ENCODE measurements at places on chromosomes 11 and 22. TPM values are rescaled to one million over a fixed set of nuclear protein-coding genes. Genes with fewer than 3 reads are reported as not detected.

The THAP7 gene
- total RNA-seq: 27.0 TPM

The APOA4 gene
- not detected for total RNA-seq

The CASP12 gene
- total RNA-seq: 0.78 TPM

- H3K36me3 ChIP-seq: no peaks in the 10 kb centered on the region
- no peak overlapping the region for H3K27ac ChIP-seq
- H3K4me3 ChIP-seq: no peak overlapping the region
- peaks cover 5% of the 10 kb centered on the region for H3K4me1 ChIP-seq
- no peaks in the 10 kb centered on the region for H3K27me3 ChIP-seq
Measured at GRCh38 chr11:109958821-109959166, 134.4 kb upstream of the ZC3H12C start.

DNA sequence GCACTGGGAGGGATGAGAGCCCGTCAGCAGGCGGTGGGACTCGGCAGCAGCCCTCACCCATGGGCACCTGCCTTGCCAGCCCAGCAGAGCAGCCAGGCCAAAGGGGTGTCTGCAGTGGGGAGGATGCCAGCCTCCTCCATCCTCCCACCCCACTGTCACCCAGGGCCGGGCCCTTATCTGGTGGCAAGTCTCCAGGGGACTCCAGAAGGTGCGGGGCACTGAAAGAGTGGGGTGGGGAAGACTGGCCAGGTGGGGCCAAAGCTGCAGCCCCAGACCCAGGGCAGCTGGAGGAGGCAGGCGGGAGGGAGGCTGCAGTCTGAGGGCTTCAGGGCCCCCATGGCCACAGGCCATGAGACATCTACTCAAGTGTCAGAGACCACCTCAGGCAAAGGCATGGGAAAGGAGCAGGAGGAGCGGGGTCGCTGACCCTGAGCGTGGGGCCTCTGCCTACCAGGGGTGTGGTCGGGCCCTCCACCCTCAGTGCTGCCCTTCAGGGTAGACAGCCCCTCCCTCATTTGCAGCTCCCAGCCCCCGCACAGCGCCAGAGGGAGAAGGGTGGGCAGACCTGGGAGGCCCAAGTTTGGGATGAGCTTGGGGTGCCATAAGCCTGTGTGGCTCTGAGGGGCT lies 3.5 kb downstream of the DGCR6L start:
- no peaks in the 10 kb centered on the region for H3K27me3 ChIP-seq
- H3K4me3 ChIP-seq: no peak overlapping the region
- H3K36me3 ChIP-seq: no peaks in the 10 kb centered on the region
- DNase-seq: peak; percentile 78

GRCh38 chr11:125393331-125393730 lies 102.7 kb downstream of the FEZ1 start:
- no peaks in the 10 kb centered on the region for H3K27me3 ChIP-seq
- H3K4me1 ChIP-seq: peaks cover 22% of the 10 kb centered on the region
- peak overlapping the region; percentile 59 for H3K27ac ChIP-seq
- DNase-seq: no peak
- H3K4me3 ChIP-seq: no peak overlapping the region

- H3K27ac ChIP-seq: no peak overlapping the region
- H3K4me3 ChIP-seq: no peak overlapping the region
- H3K36me3 ChIP-seq: no peaks in the 10 kb centered on the region
Measured at GRCh38 chr11:75344761-75345454, 6.6 kb downstream of the ARRB1 start.

DNA sequence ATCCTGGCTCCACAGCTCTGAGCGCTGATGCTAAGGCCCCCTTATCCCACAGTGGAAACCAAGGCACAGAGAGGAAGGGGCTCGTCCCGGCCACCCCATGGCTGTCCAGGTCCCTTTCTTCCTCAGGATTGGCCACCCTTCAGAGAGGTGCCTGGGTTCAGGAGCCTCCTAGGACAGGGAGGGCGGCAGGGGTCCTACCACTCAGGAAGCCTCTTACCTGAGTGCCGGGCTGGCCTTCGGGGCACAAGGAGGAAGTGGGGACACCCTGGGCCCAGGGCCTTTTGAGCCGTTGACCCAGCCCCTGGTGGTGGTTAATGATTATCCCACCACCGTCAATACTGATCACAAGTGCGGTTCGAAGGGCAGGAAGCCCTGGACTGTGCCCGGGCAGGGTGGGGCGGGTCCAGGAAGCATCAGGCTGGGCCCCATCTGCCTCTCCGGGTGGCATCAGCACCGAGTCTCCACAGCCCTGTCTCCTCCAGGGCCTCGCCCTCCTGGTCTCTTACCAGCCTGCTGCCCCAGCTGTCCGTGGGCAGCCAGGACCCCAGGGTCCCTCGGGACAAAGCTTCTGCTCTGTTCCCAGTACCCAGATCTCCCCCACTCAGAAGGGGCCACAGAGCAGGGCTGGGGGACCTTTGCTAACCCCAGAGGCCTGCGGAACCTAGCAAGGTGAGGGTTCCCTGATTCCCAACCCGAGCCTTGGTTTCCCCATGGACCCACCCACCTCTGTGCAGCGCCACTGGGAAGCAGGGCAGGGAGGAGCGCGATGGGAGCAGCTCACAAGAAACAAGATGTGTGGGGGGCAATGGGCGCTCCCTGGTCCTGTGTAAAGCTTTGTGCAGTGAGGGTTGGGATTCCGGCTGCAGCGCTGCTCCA lies 15.0 kb upstream of the EHD1 start:
- peaks cover 2% of the 10 kb centered on the region for H3K36me3 ChIP-seq
- no peak for DNase-seq
- peaks cover 1% of the 10 kb centered on the region for H3K4me1 ChIP-seq
- H3K27ac ChIP-seq: no peak overlapping the region

DNA sequence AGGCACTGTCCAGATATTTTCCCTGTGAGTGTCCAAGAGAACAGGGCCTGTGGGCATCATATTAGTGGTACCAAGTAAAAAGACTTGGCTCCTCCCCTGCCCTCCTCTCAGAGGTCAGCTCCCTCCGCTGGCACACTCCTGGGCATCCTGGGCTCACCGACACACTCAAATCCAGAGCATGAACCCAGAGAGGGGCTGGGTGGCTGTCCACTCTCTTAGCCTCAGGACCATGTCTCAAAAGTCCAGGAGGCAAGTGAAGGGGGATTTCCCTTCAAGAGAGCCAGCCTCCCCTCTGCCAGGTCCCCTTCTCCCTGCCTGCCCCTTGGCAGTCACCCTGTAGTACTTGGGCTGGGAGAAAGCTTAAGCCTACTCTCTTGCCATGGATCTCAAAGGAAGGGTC lies 10.3 kb downstream of the BCL9L start:
- no peaks in the 10 kb centered on the region for H3K27me3 ChIP-seq
- peak overlapping the region; percentile 100 for H3K27ac ChIP-seq
- no peak for DNase-seq
- H3K36me3 ChIP-seq: no peaks in the 10 kb centered on the region

DNA sequence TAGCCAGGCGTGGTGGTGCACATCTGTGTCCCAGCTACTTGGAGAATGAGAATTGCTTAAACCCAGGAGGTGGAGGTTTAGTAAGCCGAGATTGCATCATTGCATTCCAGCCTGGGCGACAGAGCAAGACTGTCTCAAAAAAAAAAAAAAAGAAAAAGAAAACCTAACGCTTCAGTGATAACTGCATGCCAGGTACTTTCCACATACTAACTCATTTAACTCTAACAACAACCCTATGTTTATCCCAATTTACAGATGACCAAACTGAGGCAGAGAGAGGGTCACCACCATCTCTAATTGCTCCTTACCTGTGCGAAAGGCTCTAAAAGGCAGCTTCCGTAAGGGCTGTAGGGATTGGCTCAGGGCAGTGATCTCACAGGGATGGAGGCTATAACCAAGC lies 11.6 kb downstream of the PISD start:
- H3K4me3 ChIP-seq: no peak overlapping the region
- peak overlapping the region; percentile 44 for H3K27ac ChIP-seq
- no peak for DNase-seq
- no peaks in the 10 kb centered on the region for H3K27me3 ChIP-seq

DNA sequence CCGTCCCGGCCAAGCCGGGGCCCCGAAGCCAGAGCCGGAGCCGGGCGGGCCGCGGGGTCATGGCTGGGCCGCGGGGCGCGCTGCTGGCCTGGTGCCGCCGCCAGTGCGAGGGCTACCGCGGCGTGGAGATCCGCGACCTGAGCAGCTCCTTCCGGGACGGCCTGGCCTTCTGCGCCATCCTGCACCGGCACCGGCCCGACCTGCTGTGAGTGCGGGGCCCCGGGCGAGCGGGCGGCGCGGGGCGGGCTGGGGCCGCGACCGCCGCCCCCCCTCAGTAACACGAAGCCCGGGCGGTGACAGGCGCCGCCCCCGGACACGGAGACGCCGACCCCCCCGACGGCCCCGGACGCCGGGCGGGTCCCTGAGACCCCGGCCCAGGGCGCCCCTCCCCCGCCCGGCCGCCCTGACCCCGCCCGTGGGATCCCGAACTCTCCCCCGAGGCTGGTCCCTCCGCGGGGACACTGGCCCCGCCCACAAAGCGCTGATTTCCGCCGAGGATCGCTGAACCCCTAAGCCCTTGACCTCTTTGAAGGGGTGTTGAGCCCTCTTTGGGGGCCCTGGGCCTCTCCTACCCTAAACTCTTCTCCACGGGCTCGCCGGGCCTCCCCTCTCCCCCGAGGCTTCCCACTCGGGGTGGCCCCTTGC lies 389 bp downstream of the MICALL1 start:
- H3K36me3 ChIP-seq: no peaks in the 10 kb centered on the region
- DNase-seq: no peak
- peak overlapping the region; percentile 80 for H3K4me3 ChIP-seq
- H3K27ac ChIP-seq: peak overlapping the region; percentile 83
- peaks cover 55% of the 10 kb centered on the region for H3K4me1 ChIP-seq
